ENCODE measurements at places on chromosomes 3 and 15.

DNA sequence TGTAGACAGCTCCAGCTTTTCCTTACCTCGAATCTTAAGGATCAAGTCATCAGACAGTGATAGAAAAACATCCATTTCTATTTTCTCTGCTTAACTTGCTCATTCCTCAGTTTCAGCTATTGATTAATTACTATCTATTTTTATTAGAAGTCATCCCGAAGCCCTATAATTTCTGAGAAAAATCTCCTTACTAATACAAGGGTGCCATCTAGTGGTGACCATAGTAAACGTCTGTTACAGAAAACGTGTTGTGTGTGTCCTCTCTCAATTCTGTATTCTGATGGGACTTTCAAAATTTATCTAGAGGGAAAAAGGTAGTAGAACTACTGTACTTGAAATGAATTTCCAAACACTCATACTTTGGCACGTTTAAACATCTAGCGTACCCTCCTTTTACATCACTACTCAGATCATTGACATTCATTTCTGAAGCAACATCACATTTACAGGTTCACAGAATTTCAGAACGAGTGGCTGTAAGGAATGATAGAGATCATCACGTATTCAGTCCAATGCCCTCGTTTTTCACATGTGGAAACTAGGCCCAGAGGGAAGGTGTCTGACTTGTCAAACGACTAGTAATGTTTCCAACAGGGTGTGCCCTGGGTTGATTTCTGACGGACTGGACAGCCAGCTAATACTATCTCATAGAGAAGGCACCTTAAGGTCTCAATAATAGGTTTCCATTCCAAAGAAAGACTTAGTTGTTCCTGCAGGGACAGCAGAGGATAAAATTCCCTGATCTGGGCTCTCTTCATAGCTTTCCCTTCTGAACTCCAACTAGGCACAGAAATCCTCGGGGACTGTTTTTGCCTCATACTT, 25.6 kb downstream of the HACD2 start:
- peak; percentile 66 for DNase-seq

DNA sequence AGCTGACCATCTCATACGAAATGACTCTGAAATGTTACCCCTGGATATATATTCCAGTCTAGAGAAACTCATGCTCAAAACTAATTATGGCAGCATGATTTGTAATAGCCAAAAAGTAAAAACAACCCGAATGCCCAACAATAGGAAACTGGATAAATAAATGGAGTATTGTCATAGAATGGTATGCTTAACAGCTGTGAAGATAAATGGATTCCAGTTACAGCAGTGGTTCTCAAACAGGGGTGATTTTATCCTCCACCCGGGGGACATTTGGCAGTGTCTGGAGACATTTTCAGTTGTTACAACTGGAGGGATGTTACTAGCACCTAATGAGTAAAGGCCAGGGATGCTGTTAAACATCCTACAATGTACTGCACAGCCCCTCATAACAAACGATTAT, 52.3 kb upstream of the PIAS1 start:
- no peak for DNase-seq

GRCh38 chr3:3109407-3110298, 521 bp downstream of the IL5RA start:
- DNase-seq, result no peak

- no peak for DNase-seq
These were observed 63.3 kb upstream of the STT3B start for GRCh38 chr3:31469385-31469784.

DNA sequence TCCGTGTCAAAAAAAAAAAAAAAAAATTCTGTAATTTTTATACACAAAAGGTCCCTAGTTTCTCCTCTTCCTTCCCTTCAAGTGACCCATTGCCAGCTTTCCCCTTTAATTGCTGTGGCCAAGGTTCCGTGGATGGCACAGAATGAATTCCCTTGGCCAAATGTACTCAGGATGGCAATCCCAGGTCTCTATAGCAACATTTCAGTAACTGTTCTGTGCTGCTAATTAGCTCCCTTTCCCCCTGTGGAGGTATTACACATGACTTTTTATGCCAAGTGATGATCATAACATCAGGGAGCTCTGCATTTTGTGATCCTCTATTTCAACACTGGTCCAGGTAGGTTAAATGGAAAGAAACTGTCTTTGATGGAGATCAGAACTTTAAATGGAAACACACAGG, at the start of gene OR4F6:
Gene OR4F6 (plus strand): TSS at position 301 of the 400 bp plus-strand sequence. CDS start 2,211 bp downstream, outside the sequence.
- no peak for DNase-seq

- DNase-seq, result no peak
These were observed 34.1 kb upstream of the SERPINI2 start for GRCh38 chr3:167507954-167508353.

DNA sequence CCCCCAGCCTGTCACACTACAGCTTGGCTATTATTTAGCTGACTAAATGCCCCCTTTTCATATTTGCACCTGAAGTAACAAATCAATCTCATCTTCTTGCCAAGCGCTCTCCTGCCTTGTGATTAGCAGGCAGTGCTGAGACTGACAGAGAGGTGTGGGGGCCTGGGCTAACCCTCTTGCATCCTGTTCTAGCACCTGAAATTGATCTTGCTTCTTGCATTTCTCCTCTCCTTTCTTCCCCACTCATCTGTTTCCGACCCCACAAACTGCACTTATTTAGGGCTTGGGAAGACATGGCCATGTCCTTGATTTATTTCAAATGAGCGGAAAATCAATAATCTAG, 309.0 kb upstream of the PROK2 start:
- DNase-seq, result no peak

GRCh38 chr3:153688301-153689120, 432.7 kb upstream of the ARHGEF26 start:
- no peak for DNase-seq

DNA sequence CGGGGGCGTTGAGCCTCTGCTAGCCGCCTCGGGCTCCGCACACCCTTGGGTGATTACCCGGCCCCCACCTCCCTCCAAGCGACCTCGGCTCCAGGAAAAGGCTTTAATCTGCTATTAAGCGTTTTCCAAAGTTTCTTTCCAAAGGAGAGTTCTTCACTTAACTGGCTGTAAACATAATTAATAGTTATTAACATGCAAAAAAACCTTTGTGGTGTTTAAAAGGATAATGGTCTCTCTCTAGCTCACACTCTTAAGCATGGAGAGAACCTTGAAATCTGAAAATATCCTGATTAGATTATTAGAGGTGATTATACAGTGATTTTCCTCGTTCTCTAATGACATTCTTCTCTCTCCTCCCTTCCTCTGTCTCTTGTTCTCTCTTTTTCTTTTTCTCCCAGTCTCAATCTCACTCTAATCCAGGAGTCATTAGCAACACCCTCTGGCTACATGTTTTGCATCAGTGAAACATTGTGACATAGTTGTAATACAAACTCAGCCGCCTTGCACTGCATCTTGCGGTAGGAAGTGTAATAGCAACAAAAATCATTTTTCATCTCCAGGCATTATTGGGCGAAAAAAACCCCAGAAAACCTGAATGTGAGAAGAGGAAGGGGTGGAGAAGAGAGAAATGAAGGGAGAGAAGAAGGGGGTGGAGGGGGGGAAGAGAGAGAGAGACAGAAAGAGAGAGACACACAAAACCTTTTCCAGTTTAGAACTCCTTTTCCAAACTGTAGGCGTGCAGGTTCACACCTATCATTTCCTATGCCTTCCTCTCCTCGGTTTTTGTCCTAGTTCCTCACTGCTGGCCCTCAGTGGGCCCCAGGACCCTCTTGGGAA, 24.4 kb downstream of the NR2F2 start:
- no peak for DNase-seq

- no peak for DNase-seq
These were observed 9.6 kb upstream of the MUSTN1 start for GRCh38 chr3:52844290-52844975.

- DNase-seq, result no peak
These were observed 54.8 kb downstream of the ZNF609 start for GRCh38 chr15:64515196-64515595.

GRCh38 chr3:156071031-156071430, 49.3 kb upstream of the KCNAB1 start:
- DNase-seq, result no peak

- DNase-seq, result no peak
These were observed 123.7 kb upstream of the SPRED1 start for GRCh38 chr15:38128921-38129320.

- no peak for DNase-seq
These were observed 155.0 kb upstream of the GPR149 start for GRCh38 chr3:154584974-154585373.

DNA sequence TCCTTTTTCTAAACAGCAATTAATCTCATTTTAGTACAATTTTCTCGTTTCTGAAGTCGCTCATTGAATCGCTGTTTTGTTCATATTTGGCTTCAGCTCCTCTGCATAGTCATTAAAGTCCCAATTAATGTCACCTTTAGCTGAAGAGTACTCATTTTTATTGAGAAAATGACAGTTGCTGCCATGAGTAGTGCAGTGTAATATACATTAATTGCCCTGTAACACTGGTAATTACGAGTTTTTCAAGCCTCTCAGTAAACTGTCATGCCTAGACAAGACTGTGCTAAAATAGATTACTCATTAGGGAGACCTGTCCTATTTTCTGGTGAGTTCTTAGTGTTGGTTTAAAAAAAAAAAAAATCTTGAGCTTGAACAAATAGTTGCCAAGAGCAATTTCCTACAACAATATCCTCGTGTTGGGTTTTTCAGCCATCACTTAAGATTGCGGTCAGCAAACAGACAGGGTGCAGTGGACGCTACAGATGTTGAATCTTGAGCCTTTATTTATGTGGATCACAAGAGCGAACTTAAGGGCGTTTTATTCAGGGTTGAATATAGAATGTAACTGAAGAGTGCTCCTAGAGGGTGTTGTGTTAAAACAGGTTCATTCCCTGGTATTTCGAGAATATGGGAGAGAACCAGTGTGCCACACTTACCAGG, 176.0 kb downstream of the CDIN1 start:
- DNase-seq, result peak; percentile 22

DNA sequence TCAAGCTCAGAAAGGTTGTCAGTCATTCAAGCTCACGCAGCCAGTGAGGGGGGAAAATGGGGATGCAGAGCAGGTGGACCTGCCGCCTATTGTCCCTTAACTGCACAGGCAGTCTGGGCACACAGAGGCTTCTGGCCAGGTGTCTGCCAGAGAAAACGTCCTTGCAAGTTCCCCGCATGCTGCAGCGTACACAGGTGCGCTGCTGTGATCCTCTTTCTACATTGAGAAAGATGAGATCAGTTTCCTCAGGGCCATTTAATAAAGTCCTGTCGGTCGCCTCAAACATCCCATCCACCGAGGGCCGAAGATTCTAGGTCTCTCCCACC, 445 bp upstream of the TSEN2 start:
- DNase-seq, result no peak

GRCh38 chr3:124780761-124781475, 50.7 kb downstream of the UMPS start:
- peak; percentile 76 for DNase-seq

DNA sequence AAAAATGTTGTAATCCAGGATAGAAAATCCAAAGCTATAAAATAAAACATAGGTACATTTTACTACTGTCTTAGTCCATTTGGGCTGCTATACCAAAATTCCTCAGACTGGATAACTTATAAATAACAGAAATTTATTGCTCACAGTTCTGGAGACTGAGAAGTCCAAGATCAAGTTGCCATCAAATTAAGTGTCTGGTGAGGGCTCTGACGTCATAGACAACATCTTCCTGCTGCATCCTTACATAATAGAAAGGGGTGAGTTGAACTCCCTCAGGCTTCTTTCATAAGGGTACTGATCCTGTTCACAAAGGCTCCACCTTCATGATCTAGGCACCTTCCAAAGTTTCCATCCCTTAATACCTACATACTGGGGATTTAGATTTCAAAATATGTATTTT, 826.8 kb downstream of the NTRK3 start:
- no peak for DNase-seq

GRCh38 chr15:85623315-85624049, 171.2 kb downstream of the KLHL25 start:
- peak; percentile 22 for DNase-seq

- peak; percentile 47 for DNase-seq
These were observed 504 bp downstream of the ABHD2 start for GRCh38 chr15:89088605-89089315.

- no peak for DNase-seq
These were observed 954.5 kb downstream of the ZPLD1 start for GRCh38 chr3:103389356-103389755.

DNA sequence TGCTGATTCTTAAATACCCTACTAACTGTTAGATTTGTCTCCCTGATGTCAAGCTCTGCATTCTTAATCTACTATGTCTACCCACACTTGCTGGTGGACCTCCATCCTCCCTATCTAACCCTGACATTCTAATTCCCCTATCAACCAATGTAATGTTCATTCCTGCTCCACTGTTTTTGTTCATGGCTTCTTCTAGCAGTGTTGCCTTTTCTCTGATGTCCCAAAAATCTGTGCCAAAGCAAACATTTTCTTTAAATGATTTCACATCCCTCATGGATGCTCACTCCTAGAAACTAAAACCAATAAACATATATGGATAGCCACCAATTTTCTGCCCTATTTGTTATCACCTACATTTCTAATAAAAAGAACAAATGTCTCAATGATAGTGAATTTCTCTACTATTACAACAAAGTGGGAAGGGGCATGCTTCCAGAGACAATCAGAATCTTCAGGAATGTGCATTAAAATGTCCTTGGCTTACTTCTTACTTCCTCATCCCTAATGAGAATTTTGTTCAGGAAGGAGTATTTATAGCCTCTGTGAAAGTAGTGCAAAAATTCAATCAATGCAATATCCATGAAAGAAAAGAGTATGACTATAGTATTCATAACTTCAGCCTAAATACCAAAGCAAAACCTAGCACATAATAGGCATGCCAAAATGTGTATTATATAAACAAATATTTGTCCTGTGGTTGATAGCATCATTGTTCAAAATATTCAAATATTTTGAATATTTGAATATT, 273.3 kb downstream of the ZNF385D start:
- DNase-seq, result peak; percentile 29

DNA sequence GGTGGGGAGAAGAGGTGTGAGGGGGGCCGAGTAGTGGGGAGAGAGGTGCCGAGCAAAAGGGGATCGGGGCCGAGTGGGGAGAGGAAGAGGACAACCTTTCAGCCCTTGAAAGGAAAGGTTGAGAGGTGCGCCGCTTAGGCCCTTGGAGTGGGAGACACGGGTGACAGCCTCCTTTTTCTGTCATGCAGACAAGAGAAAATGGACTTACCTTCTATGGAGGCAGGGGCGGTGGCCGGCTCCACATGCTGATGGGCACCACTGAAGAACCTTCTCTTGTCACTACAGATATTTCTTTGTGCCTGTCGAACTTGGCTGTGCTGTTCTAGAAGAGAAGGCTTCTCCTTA, 421 bp downstream of the KLHL18 start:
- DNase-seq, result no peak

- no peak for DNase-seq
These were observed 13.8 kb upstream of the NSMCE3 start for GRCh38 chr15:29283381-29283780.

GRCh38 chr15:98002866-98003265, 42.4 kb downstream of the ARRDC4 start:
- no peak for DNase-seq

GRCh38 chr15:83310521-83311456, 26.3 kb upstream of the BNC1 start:
- DNase-seq, result no peak

- no peak for DNase-seq
These were observed 17.1 kb downstream of the CTXND1 start for GRCh38 chr15:80234883-80235282.

- DNase-seq, result no peak
These were observed 52.8 kb downstream of the CLASP2 start for GRCh38 chr3:33665294-33665693.
